ENCODE measurements at places on chromosomes 6 and 20. TPM values are rescaled to one million over a fixed set of nuclear protein-coding genes. Genes with fewer than 3 reads are reported as not detected.

- DNase-seq = no peak
Observed at GRCh38 chr20:21518292-21518991, 4.6 kb upstream of the NKX2-2 start.

DNA sequence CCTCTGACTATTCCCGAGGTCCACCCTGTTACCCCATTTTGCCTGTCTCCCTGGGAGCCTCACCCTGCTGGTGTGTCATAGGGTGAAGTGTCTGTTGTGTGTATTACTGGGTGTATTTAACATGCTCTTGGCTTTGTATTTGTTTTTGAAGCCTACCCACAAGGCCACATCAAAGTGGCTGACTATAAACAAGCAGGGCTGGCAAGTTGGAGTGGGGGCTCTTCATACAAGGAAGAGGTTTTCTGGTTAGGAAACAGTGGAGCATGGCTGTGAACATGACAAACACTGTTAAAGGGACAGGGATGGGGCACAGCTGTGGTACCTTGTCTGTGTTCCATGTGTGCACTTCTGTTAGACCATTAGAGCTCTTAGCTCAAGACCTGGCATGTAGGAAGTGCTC is 26.3 kb downstream of the HECA start:
- peak; percentile 37 for DNase-seq

Gene TMEM200A
- total RNA-seq = 23.2 TPM

DNA sequence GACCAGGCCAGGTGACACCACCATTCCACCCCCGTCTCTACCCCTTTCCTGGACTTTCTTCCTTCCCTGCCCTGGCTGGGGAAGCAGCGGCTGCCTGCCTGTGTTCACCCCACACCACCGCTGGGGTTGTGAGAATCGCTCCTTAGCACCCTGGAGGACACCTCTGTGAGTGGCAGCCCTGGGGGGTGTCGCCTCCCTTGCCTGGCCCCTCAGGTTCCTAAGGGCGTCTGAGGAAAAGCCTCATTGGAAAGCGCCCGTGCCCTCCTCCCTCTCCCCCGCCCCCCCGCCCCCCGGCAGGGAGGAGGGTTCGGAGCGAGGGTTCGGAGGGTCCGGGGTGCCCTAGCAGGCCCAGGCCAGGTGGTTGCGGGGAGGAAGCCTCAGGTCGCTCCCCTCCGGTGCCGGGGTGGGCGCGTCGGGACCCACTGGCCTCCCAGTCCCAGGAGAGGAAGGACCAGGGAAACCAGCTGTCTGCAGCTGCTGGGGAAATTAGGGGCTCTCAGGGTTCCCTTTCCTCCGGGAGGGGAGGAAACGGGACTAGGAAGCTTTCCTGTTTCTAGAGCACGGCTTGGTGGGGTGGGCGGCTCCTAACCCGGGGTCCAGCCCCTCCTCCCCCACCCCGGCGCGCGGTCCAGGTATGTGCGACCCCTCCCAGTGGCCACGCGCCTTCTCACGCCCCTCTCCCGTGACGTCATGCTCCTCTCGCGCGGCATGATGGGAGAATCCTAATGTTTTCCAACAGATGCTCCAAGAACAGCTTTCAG is at the start of gene PHACTR3:
Gene PHACTR3 (plus strand): TSS at position 760 of the 761 bp plus-strand sequence. CDS start 475 bp downstream, outside the sequence.
- no peak for DNase-seq

GRCh38 chr6:119233312-119233984 is 116.1 kb downstream of the MAN1A1 start:
- DNase-seq = no peak

Measured in HT1080 (cell line).